Skin of body (tissue), 3 donors: ENCODE measurements at places on chromosomes 1 and 21.

DNA sequence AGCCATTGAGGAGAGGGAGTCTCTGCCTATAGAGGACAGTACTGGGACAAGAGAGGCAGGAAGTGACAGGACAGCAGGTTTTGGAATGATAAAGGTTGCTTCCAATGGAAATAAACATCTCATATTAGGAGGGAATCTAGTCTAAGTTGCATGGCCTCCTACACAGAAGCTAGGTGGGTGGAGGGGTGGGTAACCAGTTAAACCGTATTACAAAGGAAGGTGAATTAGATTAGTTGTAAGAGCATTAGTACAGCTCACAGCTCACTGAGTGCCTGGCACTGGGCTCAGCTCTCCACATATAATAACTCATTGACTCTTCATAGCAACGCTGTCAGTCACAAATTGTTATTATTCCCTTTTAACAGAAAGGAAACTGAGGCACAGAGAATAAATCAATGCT, 468.1 kb downstream of the PTPRU start:
- DNase-seq, result no peak

- no peak for DNase-seq
These were observed 578 bp upstream of the SESN2 start for GRCh38 chr1:28258628-28259251.

DNA sequence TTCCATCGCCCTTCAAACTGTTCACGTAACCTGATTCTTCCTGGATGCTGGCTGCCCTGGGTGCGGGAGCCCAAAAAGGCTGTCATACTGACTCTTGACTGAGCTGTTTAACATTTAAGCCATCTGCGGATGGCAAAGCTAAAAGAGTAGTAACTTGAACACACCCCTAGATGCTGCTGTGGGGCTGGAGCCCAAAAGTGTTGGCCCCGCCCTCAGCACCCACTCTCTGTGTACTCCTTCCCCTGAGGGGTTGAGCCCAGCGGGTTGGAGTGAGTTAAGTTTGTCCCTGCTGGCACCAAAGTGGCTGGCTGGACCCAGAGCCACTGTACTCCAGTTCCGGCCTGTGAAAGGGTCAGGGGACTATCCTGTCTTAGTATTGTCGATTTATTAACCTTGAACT, 640.6 kb downstream of the PTPRU start:
- DNase-seq, result no peak

DNA sequence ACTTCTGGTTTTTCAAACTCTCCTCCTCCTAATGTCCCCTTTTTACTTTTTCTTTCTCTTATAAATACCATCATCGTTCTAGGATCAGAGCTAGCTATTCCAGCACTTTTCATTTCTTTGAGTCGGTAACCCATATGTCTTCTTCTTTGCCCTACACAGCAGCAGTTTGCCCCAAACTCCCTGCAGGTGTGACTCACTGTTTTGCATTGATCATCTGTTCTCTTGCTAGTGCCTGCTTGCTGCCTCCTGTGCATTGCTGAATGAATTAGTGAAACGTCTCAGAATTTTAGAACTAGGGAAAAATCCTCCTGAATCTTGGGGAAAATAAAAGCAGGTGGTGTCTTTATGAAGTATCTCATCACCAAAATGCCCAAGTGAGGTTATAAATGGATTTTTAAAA, 21.7 kb downstream of the KCNK2 start:
- DNase-seq, result no peak

DNA sequence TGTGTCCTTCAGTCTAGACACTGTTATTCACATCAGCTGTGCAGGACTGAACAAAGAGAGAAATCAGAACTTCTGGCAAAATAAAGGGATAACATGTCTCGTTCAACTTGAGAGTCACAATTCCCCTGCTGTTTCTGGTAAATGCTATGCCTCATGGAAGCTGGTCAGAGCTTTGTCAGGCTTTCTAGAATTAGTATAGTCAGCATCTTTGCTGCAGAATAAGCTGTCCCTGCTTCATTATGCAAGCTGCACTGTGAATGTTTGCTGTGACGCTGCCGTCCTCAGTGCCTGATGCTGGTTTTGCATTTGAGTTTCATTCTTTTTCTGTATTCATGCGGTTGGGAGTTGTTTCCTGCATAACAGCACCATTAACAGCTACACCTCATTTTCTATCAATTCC, 96.4 kb upstream of the KCNJ6 start:
- DNase-seq, result peak; percentile 30

- no peak for DNase-seq
These were observed 56.7 kb downstream of the S1PR1 start for GRCh38 chr1:101293461-101294051.

DNA sequence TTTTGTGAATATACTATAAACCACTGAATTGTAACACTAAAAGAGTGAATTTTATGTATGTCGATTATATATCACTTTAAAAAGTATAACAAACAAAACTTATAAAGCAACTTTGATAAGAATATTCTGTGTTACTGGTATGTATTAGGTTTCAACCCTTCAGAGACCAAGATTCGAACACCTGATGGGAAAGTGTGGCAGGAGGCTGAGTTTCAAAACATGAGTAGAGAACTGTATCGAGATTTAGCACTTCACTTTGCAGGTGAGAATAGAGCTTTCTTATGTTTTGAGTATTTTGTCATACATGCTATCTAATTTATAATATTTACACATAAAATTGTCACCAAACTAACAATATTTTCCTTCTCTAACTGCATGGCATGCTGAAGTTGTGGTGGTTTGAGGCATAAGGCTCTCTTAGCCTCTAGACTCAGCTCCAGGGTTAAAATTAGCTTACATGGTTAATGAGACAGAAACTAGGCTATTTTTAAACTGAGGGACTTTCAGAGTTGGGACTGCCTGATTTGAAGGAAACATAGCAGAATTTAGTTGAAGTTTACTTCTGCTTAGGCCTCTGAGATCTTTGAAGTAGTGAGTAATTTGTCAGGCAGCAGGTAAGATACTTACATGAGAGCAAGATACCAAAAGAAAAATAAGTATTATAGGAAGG, 48.6 kb downstream of the CEP350 start:
- DNase-seq, result no peak

DNA sequence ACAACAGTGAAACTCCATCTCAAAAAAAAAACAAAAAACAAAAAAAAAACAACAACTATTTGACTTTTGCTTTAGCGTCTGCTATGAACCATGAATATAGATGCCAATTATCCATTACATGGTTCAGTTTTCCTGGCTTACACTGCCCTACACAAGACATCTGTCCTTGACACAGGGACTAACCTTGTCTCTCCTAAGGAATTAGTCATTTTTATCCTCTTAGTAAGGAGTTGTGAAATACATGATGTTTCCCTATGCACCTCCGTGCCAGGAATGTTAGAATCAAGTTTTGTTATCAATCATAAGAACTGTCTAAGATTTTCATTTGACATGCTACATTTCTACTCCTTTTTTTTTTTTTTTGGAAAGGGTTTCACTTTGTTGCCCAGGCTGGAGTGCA, 241.8 kb downstream of the KIF26B start:
- DNase-seq, result no peak

- DNase-seq, result no peak
These were observed 6.7 kb downstream of the HSF2BP start for GRCh38 chr21:43652616-43653015.

- no peak for DNase-seq
These were observed 32.6 kb downstream of the RNF11 start for GRCh38 chr1:51268634-51269033.

GRCh38 chr1:13540866-13541265, 27.1 kb upstream of the LRRC38 start:
- DNase-seq, result no peak

- no peak for DNase-seq
These were observed 476.2 kb downstream of the CAMTA1 start for GRCh38 chr1:7261490-7261889.

DNA sequence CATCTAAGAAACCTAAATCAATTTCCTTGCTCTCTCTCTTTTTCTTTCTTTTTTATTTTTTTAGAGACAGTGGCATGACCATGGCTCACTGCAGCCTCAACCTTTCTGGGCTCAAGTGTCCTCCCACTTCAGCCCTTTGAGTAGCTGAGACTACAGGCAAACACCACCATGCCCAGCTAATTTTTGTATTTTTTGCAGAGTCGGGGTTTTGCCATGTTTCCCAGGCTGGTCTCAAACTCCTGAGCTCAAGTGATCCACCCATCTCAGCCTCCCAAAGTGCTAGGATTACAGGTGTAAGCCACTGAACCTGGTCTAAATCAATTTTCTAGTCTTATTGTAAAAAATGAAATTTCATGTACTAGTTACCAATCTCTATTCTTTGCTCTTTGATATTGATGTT, 108.9 kb downstream of the LHX8 start:
- no peak for DNase-seq

DNA sequence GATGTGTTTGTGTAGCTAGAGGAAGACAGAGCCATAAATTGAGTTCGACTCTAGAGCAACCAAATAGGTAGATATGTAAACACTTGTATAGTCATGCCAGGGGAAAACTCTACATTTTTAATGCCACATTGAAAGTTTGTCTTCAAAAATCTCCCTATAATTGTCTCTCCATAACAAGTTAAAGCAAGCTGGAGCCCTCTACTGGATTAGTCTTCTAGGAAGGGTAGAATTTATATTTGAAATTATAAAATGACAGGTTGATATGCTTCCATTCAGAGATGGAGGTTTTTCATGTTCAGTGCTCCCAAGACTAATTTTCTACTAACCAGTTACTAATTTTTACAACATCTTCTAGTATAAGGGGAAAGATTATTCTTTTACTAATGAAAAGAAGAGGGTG, 13.1 kb upstream of the COL24A1 start:
- DNase-seq, result no peak

GRCh38 chr1:204172404-204173029, 6.4 kb upstream of the REN start:
- DNase-seq, result no peak

DNA sequence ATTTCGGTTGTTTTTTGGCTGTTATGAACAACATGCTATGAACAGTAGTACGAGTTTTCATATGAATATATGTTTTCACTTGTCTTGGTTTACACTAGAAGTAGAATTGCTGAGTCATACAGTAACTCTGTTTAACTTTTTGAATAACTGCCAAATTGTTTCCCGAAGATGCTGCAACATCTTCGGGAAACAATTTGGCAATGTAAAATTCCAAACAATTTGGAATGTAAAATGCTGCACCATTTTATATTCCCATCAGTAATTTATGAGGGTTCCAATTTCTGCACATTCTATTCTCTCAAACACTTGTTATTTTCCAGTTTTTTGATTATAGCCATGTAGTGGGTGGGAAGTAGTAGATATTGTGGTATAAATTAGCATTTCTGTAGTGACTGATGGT, 11.6 kb downstream of the PCBP3 start:
- DNase-seq, result no peak

GRCh38 chr1:183424691-183425090, 6.5 kb upstream of the NMNAT2 start:
- DNase-seq, result no peak

- DNase-seq, result no peak
These were observed 21.9 kb downstream of the SYT2 start for GRCh38 chr1:202688401-202688800.

DNA sequence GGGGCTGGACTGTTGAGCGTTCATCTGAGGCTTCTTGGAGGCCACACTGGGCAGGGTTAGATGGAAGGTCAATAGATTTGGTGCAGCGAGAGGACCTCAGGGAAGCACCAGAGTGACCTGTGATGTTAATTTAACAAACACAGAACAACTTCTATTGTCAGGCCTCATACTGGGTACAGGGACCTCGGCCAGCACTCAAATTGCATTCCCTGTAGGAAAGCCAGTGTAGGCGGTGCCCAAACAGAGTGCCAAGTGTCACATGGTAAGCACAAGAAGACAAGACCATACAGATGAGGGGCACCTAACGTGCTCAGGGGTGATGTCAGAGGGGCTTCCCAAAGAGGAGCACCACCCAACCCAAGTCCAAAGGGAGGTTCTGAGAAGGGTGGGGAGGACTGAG, 1.3 kb downstream of the TMEM269 start:
- no peak for DNase-seq

- DNase-seq, result no peak
These were observed 60.5 kb downstream of the RUNX1 start for GRCh38 chr21:34988625-34989024.

- DNase-seq, result no peak
These were observed 119.5 kb upstream of the COA6 start for GRCh38 chr1:234253732-234254131.

- DNase-seq, result peak; percentile 13
These were observed 63.9 kb downstream of the KCNK2 start for GRCh38 chr1:215146240-215146975.
